GM06990 (cell line): ENCODE measurements at places on chromosomes 6 and 20.

DNA sequence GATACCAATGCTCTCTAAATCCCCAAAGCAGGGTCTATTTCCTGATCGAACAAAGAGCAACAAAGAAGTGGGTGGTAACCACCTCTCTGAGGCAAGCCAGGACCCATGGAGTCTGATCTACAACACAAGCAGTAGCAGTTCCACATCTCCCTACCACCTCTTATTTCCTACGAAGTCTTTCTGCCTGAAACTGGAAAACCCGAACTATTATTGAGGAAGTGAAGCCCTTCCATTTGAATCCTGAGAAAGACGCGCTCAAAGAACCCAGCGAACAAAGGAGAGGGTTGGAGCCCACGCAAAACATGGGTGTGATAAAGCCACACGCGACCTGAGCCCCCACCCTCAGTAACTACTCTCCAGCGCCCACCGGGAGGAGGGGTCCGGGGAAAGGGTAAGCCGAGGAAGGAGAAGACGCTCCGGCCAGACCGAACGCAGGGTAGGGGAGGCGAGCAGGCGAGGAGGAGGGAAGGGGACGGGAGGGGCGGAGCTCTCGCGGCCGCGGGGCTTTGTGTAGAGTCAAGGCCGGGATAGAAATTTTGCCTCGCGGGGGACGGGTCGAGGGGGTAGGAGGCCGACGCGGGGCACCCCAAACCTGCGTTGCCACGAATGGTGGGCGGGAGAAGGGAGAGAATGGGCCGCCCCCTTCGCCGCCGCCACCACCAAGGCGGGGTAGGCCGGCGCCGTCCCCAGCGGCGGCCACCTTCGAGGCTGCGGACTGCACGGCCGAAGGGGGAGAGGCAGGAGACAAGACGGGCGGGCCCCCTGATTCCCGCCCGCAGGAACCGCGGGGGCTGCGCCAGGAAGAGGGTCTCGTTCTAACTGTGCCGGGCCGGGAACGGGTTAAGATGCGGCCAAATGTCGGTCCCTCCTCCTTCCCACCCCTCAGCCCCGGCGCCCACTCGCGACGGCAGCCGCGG lies 802 bp downstream of the HDAC2 start:
- DNase-seq, result peak; percentile 78

DNA sequence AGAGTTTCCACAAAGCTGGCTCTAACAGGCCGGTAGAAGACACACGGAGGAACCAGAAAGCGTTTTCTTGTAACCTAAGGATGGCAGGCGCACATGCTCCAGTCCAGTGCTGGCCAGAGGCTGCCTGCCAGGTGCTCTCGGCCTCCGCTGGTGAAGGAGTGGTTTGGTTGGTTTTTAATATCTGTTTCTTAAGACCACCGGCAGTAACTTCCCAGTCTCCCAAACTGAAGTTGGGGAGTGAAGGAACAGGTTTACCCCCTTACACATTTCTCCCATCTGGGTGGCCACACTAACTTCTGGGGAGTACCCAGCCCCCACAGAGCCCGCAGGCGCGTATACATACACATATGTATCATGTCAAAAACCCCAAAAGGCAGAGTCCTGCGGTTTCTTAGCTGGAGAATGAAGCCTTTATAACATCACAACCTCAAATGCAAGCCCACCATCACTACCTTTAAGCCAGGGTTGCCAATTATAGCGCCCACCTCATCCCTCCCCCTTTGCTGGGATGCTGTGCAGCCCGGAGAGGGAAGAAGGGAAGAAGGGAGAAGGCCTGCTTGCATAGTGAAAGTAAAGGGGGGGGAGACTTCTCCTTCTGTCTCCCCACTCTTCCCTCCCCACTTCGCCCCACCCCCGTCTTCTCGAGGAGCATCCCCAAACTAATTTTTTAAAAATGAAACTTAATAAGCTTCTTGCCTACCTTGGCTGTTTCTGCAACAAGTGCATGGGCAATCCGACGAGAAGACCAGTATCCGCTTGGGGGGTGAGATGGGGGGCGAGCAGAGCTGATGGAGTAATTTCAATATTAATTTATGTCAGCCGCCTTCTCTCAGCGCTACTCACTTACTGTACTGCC lies 1.0 kb downstream of the TRERF1 start:
- peak; percentile 27 for DNase-seq

- no peak for DNase-seq
These were observed 28.3 kb upstream of the GGTLC1 start for GRCh38 chr20:24016607-24017457.

GRCh38 chr6:143276436-143276835 lies 174.1 kb downstream of the ADAT2 start:
- no peak for DNase-seq

DNA sequence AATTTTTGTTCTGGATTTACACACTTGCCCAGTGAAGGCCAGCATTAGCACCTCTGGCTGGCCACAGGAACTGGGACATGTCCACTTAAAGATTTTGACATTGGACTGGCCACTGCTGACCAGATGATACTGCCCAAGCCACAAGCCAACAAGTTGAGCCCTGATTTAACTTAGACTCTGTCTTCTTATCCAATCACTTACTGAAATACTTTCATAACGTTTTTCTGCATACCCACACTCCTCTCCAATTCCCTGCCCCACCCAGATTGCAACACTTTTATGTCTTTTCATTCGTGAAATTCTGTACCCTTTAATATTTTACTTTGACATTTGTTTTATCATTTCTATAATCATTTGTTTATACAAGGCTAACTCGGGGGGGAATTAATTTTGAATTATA lies 170.3 kb upstream of the TAB2 start:
- no peak for DNase-seq

- no peak for DNase-seq
These were observed 272.2 kb downstream of the CDC5L start for GRCh38 chr6:44659726-44660125.

- DNase-seq, result no peak
These were observed 66.7 kb upstream of the ARMC2 start for GRCh38 chr6:108781419-108782100.

GRCh38 chr6:8543714-8544113 lies 108.4 kb upstream of the SLC35B3 start:
- DNase-seq, result no peak

- DNase-seq, result no peak
These were observed 277.5 kb downstream of the PTPRK start for GRCh38 chr6:128242765-128243403.

DNA sequence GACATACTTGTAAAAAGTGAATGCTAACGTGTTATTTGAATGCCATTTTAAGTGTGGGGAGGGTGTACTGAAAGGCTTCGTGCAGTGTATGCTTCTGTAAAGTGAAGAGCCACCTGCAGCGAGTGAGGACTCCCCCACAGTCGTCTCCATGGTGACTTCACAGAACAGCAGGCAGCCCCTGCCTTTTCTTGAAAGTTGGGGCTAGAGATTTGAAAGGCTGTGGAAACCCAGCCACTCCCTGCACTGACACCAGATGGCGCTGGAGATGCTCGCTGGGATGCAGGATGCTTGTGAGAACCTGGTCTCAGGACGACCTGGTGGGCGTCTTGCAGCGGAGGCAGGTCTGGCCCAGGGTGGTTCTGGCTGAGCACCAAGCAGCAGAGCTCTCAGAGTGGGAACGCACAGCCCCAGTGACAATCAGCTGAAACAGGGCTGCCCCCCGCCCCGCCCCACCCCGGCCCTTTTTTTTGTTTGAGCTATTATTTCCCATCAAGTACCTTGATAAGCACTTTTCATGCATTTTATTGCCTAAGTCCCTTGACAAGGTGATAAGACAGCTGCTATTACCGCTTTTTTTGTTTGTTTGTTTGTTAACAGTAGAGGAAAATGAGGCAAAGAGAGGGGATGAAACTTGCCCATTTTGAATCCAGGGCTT lies 150.3 kb downstream of the SYCP2 start:
- peak; percentile 21 for DNase-seq

- DNase-seq, result no peak
These were observed 3.4 kb upstream of the SIM1 start for GRCh38 chr6:100468016-100468622.

DNA sequence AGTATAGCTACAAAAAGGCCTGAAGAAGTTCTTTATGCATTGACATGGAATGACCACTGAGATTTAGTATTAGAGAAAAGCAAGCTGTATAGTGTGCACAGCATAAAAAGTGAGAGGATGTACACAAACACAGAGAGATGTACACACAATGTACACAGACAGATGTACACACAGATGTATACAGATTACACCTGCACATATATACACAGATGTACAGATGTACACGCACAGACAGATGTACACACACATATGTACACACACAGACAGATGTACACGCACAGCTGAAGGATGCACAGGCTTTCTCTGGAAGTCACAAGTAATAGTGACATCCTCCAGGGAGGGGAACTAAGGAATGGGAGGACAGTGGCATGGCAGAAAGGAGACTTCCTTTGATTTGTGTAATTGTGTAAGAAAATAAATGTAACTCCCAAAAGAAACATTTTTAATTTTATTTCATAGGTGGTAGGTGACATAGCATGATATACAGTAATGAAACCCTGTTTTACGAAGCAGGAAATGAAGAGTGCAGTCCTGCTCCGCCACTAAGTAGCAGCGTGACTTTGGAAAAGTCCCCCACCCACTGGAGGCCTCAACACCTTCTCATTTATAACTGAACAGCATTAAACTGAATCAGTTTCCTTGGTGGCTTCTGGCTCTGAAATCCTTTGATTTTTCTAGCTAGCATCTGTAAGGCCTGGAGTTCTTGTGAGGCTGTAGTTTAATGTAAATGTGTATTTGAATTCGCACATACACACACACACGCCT lies 14.1 kb downstream of the NFATC2 start:
- no peak for DNase-seq

GRCh38 chr6:103344554-103345163 lies 1515.1 kb downstream of the HACE1 start:
- DNase-seq, result no peak

- DNase-seq, result no peak
These were observed 82.7 kb upstream of the FOXC1 start for GRCh38 chr6:1527073-1527457.

DNA sequence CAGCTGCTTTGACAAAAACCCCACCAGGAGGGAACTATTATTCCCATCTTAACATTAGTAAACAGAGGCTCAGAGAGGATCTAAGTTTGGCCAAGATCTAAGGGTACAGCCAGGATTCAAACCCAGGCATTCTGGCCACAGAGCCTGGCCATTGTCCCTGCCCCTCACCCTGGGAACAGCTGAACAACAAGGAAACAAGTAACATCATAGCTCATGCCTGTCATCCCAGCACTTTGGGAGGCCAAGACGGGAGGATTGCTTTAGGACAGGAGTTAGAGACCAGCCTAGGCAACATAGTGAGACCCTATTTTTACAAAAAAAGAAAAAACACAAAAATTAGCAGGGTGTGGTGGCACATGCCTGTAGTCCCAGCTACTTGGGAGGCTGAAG lies 27.5 kb downstream of the TOX2 start:
- DNase-seq, result no peak

DNA sequence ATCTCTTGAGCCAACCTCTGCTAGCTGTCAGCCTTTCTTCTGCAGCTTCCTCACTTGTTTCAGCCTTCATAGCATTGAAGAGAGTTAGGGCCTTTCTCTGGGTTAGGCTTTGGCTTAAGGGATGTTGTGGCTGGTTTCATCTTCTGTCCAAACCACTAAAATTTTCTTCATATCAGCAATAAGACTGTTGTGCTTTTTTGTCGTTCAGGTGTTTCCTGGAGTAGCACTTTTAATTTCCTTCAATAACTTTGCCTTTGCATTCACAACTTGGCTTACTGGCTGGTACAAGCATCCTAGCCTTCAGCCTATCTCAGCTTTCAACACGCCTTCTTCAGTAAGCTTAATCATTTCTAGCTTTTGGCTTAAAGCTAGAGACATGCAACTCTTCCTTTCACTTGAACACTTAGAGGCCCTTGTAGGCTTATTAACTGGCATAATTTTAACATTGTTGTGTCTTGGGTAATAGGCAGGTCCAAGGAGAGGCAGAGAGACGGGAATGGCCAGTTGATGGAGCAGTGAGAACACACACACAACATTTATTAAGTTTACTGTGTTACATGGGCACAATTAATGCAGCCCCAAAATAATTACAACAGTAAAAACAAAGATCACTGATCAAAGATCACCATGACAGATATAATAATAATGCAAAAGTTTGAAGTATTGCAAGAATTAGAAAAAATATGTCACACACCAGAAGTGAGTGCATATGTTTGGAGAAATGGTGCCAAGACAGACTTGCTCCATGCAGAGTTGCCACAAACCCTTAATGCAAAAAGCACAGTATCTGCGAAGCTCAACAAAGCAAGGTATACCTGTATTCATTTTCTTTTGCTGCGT lies 98.6 kb downstream of the HIVEP1 start:
- DNase-seq, result no peak

DNA sequence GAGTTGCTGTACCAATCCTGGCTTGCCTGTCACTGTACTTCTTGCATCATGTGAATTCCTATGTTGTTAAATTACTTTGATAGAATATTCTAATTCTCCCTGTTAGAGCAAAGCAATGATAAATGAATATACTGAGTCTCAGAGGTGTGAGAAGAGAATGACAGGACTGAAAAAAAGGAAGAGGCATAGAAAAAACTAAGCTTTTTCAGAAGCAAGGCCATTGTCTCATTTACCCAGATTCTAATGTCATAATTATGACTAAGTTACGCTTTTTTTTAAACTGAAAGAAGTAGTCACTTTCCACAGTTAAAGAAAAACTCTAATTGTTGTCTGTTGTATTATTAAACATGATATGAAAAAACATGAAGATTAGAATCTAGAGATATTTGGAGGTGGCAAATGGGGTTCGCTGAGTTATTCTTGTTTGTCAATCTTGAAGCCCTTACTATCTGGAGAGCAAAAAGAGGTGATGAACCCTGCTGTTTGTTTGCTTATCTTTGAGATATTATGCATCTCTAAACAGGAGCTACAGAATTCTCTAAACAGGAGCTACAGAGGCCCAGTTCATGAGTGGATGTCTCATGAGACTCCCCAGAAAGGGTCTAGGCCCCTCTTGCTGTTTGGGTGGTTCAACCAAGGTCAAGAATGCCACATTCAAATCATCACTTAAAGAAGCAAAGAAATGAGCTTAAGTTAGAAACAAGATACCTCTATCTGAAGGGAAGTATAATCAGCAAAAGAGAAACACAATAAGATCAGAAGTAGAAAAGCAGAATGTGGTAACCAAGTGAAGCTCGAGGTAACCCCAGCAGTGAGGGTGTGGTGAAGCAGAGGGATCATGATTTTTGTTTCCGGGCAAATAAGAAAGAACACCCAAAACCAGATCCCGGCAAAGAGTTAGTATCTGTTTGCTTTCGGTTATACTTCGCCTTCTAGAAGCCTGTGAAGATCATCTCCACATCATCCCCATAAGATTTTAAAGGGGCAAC lies 33.3 kb upstream of the THEMIS start:
- DNase-seq, result no peak

GRCh38 chr6:90158936-90159335 lies 137.7 kb downstream of the BACH2 start:
- no peak for DNase-seq

DNA sequence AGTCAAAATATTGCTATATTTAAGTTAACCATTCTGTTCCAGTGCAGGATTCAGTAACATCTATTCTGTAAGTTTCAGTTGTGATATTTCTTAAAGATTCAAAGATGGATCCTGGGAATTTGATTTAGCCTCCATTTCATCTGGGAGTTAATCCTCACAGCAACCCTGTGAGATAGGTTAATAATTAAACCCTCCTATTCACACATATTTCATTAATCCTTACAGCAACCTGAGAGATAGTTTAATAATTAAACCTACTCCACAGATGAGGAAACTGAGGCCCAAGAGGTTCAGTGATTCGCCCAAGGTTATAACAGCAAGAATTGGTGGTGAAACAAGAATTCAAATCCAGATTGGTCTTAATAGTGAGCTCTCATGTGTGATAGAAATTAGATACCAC lies 10.9 kb upstream of the ZBTB2 start:
- DNase-seq, result no peak
